Peyer's patch (tissue), 4 donors: ENCODE measurements at places on chromosomes 7 and 10.

DNA sequence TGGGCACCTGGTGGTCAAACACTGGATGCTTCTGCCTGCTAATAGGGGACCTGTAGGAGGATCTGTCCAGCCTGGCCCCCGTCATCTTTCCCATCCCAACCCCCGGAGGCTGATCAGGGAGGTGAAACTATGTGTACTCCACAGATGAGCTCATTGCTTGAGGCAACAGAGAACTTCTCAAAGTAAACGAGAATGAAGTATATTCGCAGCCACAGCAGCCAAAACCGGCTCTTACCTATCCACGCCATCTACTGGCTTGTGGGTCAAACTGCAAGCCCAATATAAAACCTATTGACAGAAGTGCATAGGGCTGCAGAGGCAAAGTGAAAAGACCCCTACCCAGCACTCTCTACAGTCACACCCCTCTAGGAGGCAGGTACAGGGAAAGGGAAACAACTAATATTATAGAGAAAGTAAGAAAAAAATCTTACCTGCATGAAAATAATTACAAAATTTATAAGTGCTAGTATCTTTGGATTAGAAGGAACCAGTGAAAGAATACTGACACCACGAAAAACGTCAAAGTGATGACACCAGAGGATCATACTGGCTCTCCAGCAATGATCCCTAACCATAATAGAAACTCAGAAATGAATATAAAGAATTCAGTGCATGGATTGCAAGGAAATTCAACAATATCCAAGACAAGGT is 973.5 kb downstream of the ANKRD7 start:
- no peak overlapping the region for H3K27ac ChIP-seq
- H3K4me3 ChIP-seq, result no peak overlapping the region
- H3K36me3 ChIP-seq, result no peaks in the 10 kb centered on the region
- no peaks in the 10 kb centered on the region for H3K4me1 ChIP-seq

DNA sequence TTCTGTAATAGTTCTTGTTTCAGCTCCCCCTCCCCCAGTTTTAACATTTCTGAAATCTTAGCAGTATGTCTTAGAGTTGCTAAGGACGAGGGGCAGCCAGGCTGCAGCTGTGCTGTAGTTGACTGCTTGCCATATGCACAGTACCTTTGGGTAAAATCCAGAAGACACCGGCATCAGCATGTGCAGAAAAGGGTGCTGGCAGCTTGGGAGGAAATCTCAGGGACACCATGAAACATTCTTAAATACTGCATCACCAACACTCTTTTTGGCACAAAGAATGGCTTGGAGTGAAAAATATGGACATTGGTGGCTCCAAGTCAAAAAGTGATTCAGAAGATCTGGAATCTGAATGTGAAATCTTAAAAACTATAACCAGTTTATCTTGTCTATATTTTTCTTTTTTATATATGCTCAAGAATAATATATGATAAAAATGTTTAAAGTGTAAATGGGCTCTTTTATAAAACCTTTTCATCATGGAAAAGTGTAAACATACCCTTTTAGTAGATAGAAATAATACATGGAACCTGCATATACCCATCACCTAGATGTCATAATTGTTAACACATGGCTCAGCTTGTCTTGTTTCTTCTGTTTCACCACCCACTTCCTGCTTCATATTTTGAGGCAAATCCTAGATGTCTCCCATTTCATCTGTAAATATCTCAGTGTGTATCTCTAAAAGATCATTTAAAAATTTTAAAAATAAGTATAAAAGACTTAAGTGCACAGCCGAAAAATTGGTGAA is 34.4 kb upstream of the ARMS2 start:
- H3K27ac ChIP-seq, result no peak overlapping the region
- no peak overlapping the region for H3K4me3 ChIP-seq
- no peak for DNase-seq
- no peaks in the 10 kb centered on the region for H3K4me1 ChIP-seq
- H3K27me3 ChIP-seq, result no peaks in the 10 kb centered on the region

DNA sequence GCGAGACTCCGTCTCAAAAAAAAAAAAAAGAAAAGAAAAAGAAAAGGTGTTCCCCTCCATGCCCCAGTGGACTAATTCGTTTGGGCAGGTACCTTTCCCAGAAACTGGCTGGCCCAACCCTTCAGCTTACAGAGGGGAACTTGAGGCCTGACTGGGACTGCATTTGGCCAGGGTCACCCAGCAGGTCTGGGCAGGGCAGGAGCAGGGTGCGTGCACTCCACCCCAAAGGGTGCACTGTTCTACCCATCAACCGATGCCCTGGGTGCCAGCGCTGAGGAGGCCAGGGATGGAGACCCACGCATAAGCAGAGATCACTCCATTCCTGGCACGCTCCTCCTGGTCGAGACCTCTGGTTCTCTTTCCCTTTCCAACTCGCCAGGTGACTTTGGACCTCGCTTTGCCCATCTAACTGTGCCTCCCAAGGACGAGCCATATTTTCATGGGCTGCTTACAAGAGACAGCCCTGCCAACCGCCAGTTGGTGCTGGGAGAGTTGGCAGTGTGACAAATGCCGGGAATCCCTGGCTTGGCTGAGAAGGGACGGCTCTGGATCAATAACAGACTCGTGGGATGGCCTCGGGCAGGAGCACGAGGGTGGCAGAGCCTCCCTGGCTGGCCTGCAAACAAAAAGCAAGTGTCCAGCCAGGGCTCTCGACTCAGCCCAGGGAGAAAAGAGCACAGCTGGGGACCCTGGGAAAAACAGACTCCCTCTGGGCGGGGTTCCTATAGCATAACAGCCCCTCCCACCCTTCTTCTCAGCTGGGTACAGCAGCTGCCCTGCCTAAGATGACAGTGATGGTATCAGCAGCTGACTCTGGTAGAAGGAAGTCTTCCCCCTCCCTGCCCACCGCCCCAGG is 7.9 kb downstream of the HSPB1 start:
- H3K4me3 ChIP-seq, result no peak overlapping the region
- no peak for DNase-seq
- H3K27me3 ChIP-seq, result no peaks in the 10 kb centered on the region
- peak overlapping the region; percentile 28 for H3K27ac ChIP-seq
- H3K4me1 ChIP-seq, result no peaks in the 10 kb centered on the region

- DNase-seq, result no peak
- no peak overlapping the region for H3K4me3 ChIP-seq
- H3K4me1 ChIP-seq, result no peaks in the 10 kb centered on the region
- no peaks in the 10 kb centered on the region for H3K27me3 ChIP-seq
Measured at GRCh38 chr10:102310361-102311024, 65.2 kb downstream of the GBF1 start.

GRCh38 chr10:128875956-128876736 is 590.9 kb upstream of the MGMT start:
- H3K4me1 ChIP-seq, result no peaks in the 10 kb centered on the region
- H3K36me3 ChIP-seq, result no peaks in the 10 kb centered on the region
- DNase-seq, result no peak

- H3K4me3 ChIP-seq, result no peak overlapping the region
- H3K4me1 ChIP-seq, result no peaks in the 10 kb centered on the region
- H3K36me3 ChIP-seq, result no peaks in the 10 kb centered on the region
Measured at GRCh38 chr10:110074758-110075671, 67.2 kb downstream of the ADD3 start.

- no peak overlapping the region for H3K4me3 ChIP-seq
- no peak overlapping the region for H3K27ac ChIP-seq
- H3K36me3 ChIP-seq, result no peaks in the 10 kb centered on the region
- H3K27me3 ChIP-seq, result no peaks in the 10 kb centered on the region
- no peak for DNase-seq
- H3K4me1 ChIP-seq, result peaks cover 4% of the 10 kb centered on the region
Measured at GRCh38 chr10:93573924-93574323, 7.5 kb downstream of the FFAR4 start.

DNA sequence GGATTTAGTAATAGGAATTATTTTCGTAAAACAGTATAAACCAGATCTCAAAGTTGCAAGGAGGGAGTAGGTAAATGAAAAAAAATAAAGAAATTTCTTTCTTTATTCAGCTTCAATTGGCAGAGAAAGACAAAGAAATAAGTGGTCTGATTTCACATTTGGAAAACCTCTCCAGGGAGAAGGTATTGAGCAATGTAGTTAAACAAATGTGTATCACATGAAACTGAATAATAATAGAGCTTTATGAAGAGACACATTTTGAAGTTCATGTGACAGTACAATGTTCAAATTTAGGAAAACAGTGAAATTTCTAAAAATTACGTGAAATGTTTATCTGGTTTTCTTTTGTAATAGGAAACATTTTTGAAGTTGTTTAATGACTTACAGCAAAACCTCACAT is 63.0 kb downstream of the TAX1BP1 start:
- no peaks in the 10 kb centered on the region for H3K27me3 ChIP-seq
- H3K4me1 ChIP-seq, result no peaks in the 10 kb centered on the region
- DNase-seq, result no peak
- no peak overlapping the region for H3K4me3 ChIP-seq
- no peak overlapping the region for H3K27ac ChIP-seq
- no peaks in the 10 kb centered on the region for H3K36me3 ChIP-seq

DNA sequence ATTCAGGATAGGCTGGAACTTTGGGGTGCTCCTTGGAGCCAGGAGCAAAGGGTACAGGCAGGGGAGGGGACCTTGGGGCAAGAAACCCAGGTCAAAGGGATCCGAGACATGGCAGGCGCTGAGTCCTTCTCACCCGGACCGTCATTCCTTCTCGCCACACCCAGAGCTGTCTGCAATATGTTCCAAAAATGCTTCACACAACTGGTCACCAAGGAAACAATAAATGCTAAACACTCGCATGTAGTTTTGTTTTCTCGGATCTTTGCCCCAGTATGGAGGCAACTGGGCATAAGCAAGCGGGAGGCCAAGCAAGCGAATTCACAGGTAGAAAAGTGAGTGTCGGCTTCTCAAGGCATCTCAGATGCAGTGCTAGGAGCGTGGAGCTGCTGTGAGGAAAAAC is 80.8 kb downstream of the PIP4K2A start:
- no peak for DNase-seq
- H3K27me3 ChIP-seq, result no peaks in the 10 kb centered on the region
- peaks cover 36% of the 10 kb centered on the region for H3K4me1 ChIP-seq
- no peak overlapping the region for H3K4me3 ChIP-seq
- no peaks in the 10 kb centered on the region for H3K36me3 ChIP-seq
- H3K27ac ChIP-seq, result peak overlapping the region; percentile 72

DNA sequence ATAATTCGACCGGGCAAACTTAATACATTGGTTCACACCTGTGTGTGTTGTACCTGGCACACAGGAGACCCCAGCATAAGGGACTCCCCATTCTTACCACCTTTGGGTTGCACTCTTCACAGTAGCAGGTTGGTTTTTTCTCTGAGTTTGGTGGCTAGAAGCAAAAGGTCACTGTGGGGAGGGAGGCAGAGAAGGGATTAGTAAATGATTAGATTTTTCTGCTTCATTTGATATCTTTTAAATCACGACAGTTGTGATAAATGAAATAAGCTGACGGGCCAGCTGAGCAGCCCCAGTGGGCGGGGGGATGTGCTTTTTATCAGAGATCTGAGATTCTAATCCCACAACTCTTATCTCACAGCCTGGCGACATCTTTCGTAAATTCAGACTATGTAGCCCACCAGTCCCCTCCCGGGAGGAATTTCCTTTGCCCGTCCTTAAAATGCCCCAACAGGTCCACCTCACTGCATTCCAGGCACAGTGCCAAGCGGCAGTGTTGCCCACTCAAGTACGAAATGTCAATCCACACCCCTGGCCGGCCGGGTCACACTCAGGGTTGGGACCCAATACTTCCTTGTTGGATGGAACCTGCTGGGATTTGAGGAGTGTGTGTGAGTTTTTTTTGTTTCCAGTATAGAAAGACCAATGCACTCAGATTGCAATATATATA is 10.5 kb upstream of the KCP start:
- no peak overlapping the region for H3K27ac ChIP-seq
- peak; percentile 28 for DNase-seq

GRCh38 chr7:28749638-28750037 is 208.5 kb downstream of the TRIL start:
- no peak for DNase-seq
- no peaks in the 10 kb centered on the region for H3K4me1 ChIP-seq
- H3K27me3 ChIP-seq, result no peaks in the 10 kb centered on the region
- H3K36me3 ChIP-seq, result no peaks in the 10 kb centered on the region
- H3K4me3 ChIP-seq, result no peak overlapping the region

DNA sequence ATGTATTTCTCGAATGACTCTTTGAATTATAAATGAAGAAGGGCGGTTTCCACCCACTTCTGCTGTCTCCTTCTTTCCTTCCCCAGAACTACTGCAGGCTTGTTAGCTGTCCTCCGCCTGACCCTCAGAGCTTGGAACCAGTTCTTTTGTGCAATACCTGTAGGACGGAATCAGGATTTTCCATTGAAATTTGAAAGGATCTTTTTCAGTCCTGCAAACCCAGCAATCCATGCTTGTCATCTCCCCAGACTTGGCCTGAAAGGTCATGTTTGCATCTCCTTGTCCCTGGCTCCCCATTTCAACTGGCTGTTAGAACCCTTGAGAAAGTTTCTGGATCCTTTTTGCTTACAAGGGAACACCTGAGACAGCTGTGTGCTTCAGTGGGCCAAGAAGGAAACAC is 47.5 kb downstream of the PLCE1 start:
- H3K27me3 ChIP-seq, result no peaks in the 10 kb centered on the region
- no peak overlapping the region for H3K27ac ChIP-seq
- H3K4me1 ChIP-seq, result no peaks in the 10 kb centered on the region
- no peak for DNase-seq
- no peak overlapping the region for H3K4me3 ChIP-seq

- no peak for DNase-seq
- no peak overlapping the region for H3K4me3 ChIP-seq
- no peak overlapping the region for H3K27ac ChIP-seq
- H3K27me3 ChIP-seq, result no peaks in the 10 kb centered on the region
- no peaks in the 10 kb centered on the region for H3K4me1 ChIP-seq
- H3K36me3 ChIP-seq, result no peaks in the 10 kb centered on the region
Measured at GRCh38 chr10:124267231-124267885, 151.4 kb downstream of the OAT start.

GRCh38 chr10:52682766-52683165 is 89.8 kb downstream of the MBL2 start:
- no peaks in the 10 kb centered on the region for H3K36me3 ChIP-seq
- DNase-seq, result no peak
- H3K4me1 ChIP-seq, result no peaks in the 10 kb centered on the region
- H3K27ac ChIP-seq, result no peak overlapping the region

- no peaks in the 10 kb centered on the region for H3K27me3 ChIP-seq
- H3K4me3 ChIP-seq, result no peak overlapping the region
- H3K4me1 ChIP-seq, result no peaks in the 10 kb centered on the region
- no peak for DNase-seq
Measured at GRCh38 chr10:95341716-95342130, 50.9 kb upstream of the PDLIM1 start.

GRCh38 chr10:91909117-91909677 is at the start of gene FGFBP3:
Gene FGFBP3 (minus strand): TSS chr10:91909486. CDS start chr10:91908969, 517 bp downstream.
- H3K27me3 ChIP-seq, result no peaks in the 10 kb centered on the region
- no peaks in the 10 kb centered on the region for H3K36me3 ChIP-seq
- DNase-seq, result no peak
- H3K27ac ChIP-seq, result peak within 1 kb of the TSS; percentile 70
- no peaks in the 10 kb centered on the region for H3K4me1 ChIP-seq

- no peaks in the 10 kb centered on the region for H3K4me1 ChIP-seq
- H3K27me3 ChIP-seq, result no peaks in the 10 kb centered on the region
Measured at GRCh38 chr10:78214955-78215354, 181.3 kb downstream of the RPS24 start.
